ENCODE measurements at places on chromosomes 2 and 18. TPM values are rescaled to one million over a fixed set of nuclear protein-coding genes. Genes with fewer than 3 reads are reported as not detected.

Gene ATP6V1B1
- 5.0 TPM for total RNA-seq

Gene PCGF1
- total RNA-seq, result 17.4 TPM

Gene SEC11C
- 133 TPM for total RNA-seq

GRCh38 chr2:209334188-209335017, 89.4 kb upstream of the MAP2 start:
- ATAC-seq, result peak; percentile 58

GRCh38 chr2:190149200-190149599, 86.7 kb upstream of the MSTN start:
- no peak for ATAC-seq

DNA sequence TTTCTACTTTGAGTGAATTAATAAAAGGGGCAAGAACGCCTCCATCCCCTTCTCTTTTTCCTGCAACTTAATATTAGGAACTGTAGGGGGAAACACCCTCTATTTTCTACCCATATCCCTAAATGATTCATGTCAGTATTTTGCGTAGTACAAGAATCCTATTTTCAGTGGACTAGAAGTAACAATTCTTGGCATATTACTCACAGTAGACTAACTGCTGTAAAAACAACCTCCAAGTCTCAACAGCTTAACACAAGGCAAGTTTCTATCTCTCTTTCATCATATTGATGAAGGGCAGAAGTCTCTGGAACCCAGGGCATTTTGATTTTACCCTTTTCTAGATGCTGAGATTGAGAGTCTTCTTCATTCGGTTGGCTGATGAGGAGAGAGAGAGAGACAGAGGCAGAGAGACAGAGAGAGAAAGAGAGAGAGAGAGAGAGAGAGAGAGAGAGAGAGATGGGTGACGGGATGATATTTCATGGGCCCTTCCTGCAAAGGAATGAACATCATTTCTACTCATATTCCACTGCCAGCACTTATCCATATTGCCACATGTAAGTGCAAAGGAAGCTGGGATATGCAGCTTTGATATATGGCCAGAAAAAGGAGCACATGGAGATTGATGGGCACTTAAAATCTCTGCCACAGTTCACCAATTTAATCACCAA, 481.6 kb downstream of the LPIN1 start:
- ATAC-seq, result no peak

Gene NT5DC4
- 0.52 TPM for total RNA-seq

Gene POTEI
- 0.10 TPM for total RNA-seq

Gene GATA6
- total RNA-seq, result 0.38 TPM
